ENCODE measurements at places on chromosomes 12 and 14. TPM values are rescaled to one million over a fixed set of nuclear protein-coding genes. Genes with fewer than 3 reads are reported as not detected.

GRCh38 chr14:104319491-104320241 is 181.3 kb downstream of the KIF26A start:
- no peak overlapping the region for H3K4me3 ChIP-seq
- peaks cover 2% of the 10 kb centered on the region for H3K4me1 ChIP-seq
- H3K27ac ChIP-seq = no peak overlapping the region

Gene CKB
- total RNA-seq = 56.7 TPM

DNA sequence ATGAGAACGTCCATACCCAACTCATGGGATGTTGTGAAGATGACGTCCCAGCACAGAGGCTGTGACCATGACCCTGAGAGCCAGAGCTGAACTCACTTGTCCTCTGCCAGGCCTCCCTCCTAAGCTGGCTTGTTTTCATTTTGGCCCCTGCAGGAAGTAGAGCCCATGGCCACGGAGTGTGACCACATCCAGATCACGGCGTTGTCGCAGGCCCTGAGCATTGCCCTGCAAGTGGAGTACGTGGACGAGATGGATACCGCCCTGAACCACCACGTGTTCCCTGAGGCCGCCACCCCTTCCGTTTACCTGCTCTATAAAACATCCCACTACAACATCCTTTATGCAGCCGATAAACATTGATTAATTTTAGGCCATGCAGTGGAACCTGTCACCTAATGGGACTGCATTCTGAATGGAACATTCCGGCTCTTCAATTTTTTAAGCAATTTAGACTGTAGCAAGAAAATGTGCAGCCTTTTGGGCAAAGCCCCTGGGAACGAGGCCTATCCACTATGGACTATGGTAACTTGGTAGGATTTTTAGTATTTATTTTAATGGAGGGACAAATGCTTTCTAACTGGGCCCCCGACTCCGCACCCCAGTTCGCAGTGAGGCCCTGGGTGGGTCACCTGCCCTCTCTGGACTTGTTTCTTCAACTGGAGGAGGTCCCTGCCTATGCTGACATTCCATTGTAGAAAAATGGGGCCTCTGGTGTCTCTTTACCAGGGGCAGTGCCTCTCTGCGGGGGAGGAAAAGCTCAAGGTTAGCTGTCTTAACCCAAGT is 19.6 kb downstream of the OTUB2 start:
- H3K4me3 ChIP-seq = no peak overlapping the region
- H3K27me3 ChIP-seq = no peaks in the 10 kb centered on the region
- peaks cover 9% of the 10 kb centered on the region for H3K36me3 ChIP-seq
- no peak overlapping the region for H3K27ac ChIP-seq

- H3K4me3 ChIP-seq = no peak overlapping the region
- peaks cover 16% of the 10 kb centered on the region for H3K4me1 ChIP-seq
- no peak for DNase-seq
- peaks cover 1% of the 10 kb centered on the region for H3K36me3 ChIP-seq
These were observed 13.5 kb upstream of the GTF2A1 start for GRCh38 chr14:81234278-81234677.

DNA sequence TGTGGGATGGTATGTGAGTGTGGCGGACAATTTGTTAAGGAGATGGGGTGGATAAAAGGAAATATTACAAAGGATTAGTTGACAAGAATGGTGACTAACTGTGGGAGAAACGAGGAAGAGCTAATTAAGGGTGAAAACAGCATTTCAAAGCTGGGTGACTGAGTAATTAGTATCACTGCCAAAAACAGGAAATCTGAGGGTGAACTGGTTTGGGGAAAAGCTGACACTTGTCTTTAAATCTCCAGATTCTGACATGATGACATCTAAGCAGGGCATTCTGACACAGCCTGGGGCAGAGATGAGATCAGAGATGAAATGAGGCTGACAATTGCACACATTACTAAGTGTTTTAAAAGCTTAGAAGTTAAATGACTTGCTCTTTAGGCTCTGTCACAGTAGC is 42.4 kb upstream of the CCDC175 start:
- DNase-seq = no peak
- H3K4me1 ChIP-seq = no peaks in the 10 kb centered on the region
- H3K36me3 ChIP-seq = no peaks in the 10 kb centered on the region

DNA sequence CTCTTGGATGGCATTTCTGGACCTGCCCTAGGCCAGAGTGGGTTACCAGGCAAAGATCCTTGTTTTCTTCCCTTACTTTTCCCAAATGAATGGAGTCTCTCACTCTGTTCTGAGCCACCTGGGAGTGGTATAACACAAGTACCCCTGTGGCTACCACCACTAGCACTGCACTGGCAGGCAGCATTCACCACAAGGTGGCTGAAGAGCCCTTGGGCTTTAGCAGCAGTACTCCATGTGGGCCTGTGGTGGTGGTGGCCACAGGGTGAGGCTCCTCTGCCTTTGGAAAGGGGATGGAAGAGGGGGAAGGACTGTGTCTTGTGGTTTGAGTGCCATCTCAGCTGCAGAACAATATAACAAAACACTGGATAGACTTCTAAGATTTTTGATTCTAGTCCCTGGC is 38.1 kb upstream of the LMNTD1 start:
- DNase-seq = no peak
- H3K4me1 ChIP-seq = peaks cover 2% of the 10 kb centered on the region
- H3K27me3 ChIP-seq = no peaks in the 10 kb centered on the region
- peaks cover 6% of the 10 kb centered on the region for H3K36me3 ChIP-seq
- H3K4me3 ChIP-seq = no peak overlapping the region
- H3K27ac ChIP-seq = no peak overlapping the region

- DNase-seq = no peak
- H3K4me3 ChIP-seq = no peak overlapping the region
- H3K27ac ChIP-seq = no peak overlapping the region
These were observed 25.2 kb downstream of the FAM234B start for GRCh38 chr12:13069380-13069779.

GRCh38 chr12:41719214-41719613 is 425.5 kb downstream of the GXYLT1 start:
- H3K4me3 ChIP-seq = no peak overlapping the region
- DNase-seq = no peak
- H3K27me3 ChIP-seq = no peaks in the 10 kb centered on the region
- no peaks in the 10 kb centered on the region for H3K36me3 ChIP-seq
- H3K4me1 ChIP-seq = no peaks in the 10 kb centered on the region
- H3K27ac ChIP-seq = no peak overlapping the region

DNA sequence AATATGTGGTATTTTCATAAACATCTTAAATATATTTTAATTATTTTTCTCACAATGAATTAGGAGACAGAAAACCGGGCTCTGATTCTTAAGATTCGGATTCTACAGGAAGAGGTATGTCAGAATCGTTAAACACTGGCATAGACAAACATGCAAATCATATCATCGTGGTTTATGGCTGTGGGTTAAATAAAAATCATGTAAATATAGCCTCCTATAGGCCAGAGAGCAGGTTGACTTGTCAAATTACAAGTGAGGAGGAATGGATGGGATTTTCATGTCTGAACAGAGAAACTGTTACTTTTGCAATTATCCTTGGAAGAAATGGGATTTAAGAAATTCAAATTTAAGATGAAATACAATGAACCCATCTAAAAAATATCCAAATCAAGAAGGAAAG is 74.9 kb upstream of the BCAT1 start:
- H3K36me3 ChIP-seq = no peaks in the 10 kb centered on the region
- H3K4me1 ChIP-seq = no peaks in the 10 kb centered on the region
- DNase-seq = no peak
- no peak overlapping the region for H3K27ac ChIP-seq

Gene ARHGAP9
- 0.90 TPM for total RNA-seq

Gene DNAH10
- total RNA-seq = 2.0 TPM

GRCh38 chr12:94596596-94596995 is 53.8 kb downstream of the TMCC3 start:
- DNase-seq = no peak
- no peaks in the 10 kb centered on the region for H3K27me3 ChIP-seq
- H3K4me1 ChIP-seq = peaks cover 24% of the 10 kb centered on the region
- no peak overlapping the region for H3K4me3 ChIP-seq
- H3K27ac ChIP-seq = no peak overlapping the region

- no peaks in the 10 kb centered on the region for H3K4me1 ChIP-seq
- DNase-seq = no peak
- no peaks in the 10 kb centered on the region for H3K27me3 ChIP-seq
- no peak overlapping the region for H3K27ac ChIP-seq
- peaks cover 45% of the 10 kb centered on the region for H3K36me3 ChIP-seq
These were observed 32.7 kb downstream of the RBM25 start for GRCh38 chr14:73091044-73091443.

Gene USP5
- 126 TPM for total RNA-seq

DNA sequence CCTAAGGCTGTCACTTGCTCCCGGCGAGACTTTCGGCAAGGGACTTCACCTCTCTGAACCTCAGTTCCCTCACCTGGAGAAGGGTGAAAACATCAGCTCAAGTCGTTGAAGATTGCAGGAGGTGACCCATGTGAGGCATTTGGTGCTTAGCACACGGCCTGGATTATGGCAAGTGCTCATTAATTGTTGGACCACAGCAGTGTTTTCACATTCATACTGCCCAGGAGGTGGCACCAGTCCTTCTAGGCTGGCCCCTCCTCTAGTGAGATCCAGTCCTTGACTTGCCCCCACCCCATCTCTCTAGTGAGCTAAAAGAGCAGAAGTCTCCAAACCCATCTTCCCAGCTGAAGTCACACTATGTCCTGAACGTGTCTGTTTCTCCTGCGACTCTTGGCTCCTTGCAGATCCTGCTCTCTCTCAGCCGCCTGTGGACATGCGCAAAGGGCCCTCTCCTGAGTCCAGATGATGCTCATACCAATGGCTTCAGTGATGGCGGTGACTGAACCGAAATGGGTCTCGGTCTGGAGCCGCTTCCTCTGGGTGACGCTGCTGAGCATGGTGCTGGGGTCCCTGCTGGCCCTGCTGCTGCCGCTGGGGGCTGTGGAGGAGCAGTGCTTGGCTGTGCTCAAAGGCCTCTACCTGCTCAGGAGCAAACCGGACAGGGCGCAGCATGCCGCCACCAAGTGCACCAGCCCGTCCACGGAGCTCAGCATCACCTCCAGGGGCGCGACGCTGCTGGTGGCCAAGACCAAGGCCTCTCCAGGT is 1.6 kb downstream of the FICD start:
- H3K4me1 ChIP-seq = peaks cover 14% of the 10 kb centered on the region
- peaks cover 19% of the 10 kb centered on the region for H3K36me3 ChIP-seq
- no peak overlapping the region for H3K27ac ChIP-seq

Gene DRAM1
- total RNA-seq = 14.4 TPM

Gene GCH1
- total RNA-seq = 3.1 TPM

GRCh38 chr12:30754750-30755394 is at the start of gene CAPRIN2:
Gene CAPRIN2 (minus strand): TSS chr12:30754951. CDS start chr12:30753520, 1,431 bp downstream.
- no peaks in the 10 kb centered on the region for H3K27me3 ChIP-seq
- H3K4me3 ChIP-seq = peak within 1 kb of the TSS; percentile 93
- peak within 1 kb of the TSS; percentile 94 for H3K27ac ChIP-seq
- DNase-seq = peak; percentile 93
- no peaks in the 10 kb centered on the region for H3K36me3 ChIP-seq
- H3K4me1 ChIP-seq = peaks cover 43% of the 10 kb centered on the region

GRCh38 chr14:54621686-54622085 is 54.8 kb downstream of the SAMD4A start:
- H3K27ac ChIP-seq = peak overlapping the region; percentile 74
- H3K27me3 ChIP-seq = no peaks in the 10 kb centered on the region
- peaks cover 4% of the 10 kb centered on the region for H3K36me3 ChIP-seq
- H3K4me3 ChIP-seq = no peak overlapping the region

DNA sequence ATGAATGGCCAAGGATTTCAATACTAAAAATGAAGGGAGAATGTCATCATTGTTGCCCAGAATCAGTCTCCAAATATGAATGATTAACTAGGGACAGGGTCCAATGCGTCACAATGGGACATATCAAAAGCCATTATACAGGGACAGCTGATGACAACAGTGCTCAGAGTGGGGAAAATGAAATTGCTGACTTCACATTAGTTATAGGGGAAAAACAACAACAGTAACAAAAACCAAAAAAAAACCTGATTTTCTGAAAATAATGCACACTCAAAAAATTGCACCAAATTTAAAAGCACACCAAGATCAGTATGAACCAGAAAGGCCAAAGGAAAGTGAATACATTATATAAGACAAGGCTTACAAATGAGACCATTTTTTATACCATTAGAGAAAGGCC is 353.2 kb upstream of the SOX5 start:
- no peak overlapping the region for H3K27ac ChIP-seq
- no peaks in the 10 kb centered on the region for H3K36me3 ChIP-seq
- DNase-seq = no peak
- no peak overlapping the region for H3K4me3 ChIP-seq
- no peaks in the 10 kb centered on the region for H3K27me3 ChIP-seq
